ENCODE measurements at places on chromosomes 12 and 14. TPM values are rescaled to one million over a fixed set of nuclear protein-coding genes. Genes with fewer than 3 reads are reported as not detected.

DNA sequence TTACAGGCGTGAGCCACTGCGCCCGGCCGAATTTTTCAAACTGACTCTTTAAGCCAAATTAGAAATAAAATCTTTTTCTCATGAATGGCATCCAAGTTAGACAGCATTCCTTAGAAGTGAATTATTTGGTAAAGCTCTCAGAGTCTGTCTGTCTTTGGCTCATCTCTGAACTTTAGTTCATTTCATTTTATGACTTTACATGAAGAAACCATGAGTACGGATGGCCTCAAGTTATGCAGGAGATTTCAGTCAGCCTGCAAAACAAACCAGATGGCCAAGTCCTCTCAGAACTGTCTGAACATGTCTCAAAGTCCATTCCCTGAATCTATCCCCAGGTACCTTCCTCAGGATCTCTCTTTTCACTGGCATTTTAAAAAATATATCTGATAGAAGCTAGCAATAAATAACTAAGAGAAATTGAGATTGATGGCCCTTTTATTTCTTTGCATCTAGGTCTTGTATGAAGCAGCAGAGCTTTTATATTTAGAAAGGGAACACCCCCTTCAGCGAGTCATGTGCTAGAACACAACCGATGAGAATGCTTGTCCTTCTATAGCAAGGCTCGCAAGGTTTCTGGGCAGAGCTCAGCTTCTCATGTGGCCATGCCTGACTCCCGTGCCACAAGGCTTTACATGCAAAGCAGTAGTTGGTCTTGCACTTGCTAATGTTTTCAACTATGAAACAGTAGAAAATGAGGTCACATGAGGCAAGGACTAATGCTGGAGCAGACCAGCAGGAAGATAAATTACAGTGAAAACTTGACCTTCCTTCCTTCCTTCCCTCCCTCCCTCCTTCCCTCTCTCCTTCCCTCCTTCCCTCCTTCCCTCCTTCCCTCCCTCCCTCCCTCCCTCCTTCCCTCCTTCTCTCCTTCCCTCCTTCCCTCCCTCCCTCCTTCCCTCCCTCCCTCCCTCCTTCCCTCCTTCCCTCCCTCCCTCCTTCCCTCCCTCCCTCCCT is 125.0 kb downstream of the AKAP6 start:
- DNase-seq: no peak

DNA sequence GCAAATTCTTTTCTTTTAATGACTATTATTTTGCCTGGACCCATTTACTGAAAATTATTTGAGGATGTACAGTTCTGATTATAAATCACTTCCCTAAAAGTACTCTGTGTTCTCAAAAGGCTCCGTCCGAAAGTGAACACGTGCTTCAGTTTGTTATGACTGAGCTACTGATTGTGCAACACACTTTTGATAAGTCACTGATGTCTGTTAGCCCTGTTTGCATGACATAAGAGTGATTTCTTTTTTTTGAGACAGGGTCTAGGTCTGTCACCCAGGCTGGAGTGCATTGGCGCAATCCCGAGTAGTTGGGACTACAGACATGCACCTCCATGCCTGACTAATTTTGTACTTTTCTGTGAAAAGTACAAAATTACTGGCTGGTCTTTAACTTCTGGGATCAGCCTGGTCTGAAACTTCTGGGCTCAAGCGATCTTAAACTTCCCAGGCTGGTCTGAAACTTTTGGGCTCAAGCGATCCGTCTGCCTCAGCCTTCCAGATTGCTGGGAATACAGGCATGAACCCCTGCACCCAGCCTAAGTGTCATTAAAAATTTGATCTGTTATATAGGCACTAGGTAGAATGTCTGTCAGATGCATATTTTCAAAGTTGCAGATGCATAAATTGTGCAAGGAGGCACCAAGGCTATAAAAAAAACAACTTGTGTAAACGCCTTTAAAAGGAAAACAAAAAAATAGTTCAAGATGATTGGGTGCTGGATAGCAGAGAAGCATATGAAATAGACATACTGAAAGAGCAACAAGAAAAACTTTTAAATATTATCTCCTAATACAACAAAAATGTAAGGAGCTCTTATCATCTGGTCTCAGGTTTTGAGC is 111.5 kb downstream of the SRGAP1 start:
- no peak for DNase-seq

DNA sequence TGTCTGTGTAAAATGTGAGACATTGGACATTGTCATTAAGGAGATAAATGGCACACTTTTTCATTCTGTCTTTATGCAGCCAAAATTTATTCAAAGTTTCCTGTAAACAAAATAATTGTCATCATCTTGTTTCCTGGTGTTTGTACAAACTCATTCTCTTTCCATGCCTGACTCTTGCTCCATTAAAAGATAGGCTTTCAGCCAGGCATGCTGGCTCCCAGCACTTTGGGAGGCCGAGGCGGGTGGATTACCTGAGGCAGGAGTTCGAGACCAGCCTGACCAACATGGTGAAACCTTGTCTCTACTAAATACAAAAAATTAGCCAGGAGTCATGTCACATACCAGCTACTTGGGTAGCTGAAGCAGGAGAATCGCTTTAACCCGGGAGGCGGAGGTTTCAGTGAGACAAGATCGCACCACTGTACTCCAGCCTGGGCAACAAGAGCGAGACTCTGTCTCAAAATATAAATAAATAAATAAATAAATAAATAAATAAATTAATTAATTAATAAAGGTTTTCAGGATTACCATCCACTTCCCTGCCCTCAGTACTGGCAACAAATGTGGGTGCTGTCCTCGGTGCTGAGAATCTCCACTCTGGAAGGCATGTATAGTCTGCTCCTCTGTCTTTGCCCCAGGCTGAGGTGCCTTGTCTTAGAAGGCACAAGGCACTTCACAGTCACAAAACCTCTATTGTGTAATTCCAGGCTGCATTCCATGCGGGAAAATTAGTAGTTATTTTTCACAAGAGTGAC is 83.2 kb downstream of the PAH start:
- DNase-seq: no peak

Gene BBOF1
- 0.92 TPM for total RNA-seq

Gene LTB4R
- 7.9 TPM for total RNA-seq

Gene SERPINA5
- 0.29 TPM for total RNA-seq

Gene AREL1
- total RNA-seq: 44.4 TPM
